ENCODE measurements at places on chromosomes 12 and 14.

DNA sequence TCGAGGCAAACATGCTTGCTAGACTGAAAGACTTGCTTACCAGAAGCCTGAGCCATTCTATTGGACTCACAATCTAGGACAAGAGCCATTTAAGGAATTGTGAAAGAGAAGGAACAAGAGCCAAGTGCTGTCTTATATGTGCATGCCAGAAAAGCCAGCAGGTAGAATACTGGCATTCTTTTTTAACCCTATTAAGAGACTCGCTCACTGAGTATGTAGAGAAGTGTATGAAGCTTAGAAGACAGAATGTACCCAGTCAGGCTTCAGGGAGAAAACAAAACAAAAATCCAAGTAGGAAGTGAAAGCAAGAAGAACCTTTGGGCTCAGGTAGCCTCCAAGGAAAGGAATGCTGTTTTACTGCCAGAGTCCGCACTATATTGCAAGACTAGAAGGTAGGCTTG, 65.9 kb downstream of the DCAF5 start:
- DNase-seq = no peak

DNA sequence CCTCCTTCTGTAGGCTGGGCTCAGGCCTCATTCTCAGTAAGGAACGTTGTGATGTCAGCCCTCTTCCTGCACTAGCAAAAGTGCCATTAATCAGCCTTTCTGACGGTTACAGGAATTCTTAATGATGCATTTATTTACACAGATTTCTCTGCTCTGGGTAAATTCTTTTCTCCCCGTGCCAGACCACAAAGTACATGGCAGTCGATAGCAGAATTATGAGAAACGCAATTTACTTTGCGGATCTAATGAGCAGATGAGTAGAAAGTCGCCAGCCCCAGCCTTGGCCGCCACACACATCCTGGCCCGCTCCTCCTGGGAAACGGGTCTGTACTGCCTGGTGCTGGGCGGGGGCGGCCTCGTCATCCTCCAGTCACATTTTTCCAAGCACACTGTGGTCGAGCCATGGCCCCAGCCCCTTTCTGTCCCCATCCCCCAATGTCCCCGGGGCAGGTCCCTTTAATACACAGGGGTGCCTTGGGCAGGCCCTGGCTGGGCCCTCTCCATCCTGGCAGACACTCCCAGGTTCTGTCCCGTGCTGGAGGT, 25.9 kb downstream of the NOC4L start:
- DNase-seq = no peak

DNA sequence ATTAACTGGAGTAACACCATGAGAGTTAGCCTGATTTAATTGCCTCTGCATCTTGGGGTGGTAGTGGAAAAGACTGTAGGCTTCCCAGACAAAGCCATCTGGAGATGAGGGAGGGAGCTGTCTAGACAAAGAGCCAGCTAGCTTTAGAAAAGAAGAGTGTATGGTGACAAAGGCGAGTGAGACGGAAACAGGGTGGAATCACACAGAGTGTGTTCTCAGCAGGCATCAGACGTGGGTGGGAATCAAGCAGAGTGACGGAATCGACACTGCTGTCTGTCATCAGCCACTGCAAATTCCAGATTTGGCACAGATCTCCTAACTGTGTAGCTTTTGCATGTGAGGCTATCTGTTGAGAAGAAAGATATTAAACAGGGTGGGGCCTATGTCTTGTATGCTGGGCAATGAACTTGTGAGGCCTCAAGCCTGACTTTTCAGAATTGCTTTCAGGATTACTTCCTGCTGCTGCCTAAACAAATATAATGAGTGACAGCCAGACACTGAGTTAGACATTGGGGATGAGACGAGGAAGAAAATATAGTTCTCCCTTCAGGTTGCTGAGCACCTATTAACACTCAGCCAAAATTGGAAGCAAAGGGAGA, 236.5 kb upstream of the GRIP1 start:
- no peak for DNase-seq

GRCh38 chr12:127509066-127509778, 757.7 kb upstream of the TMEM132C start:
- DNase-seq = no peak

DNA sequence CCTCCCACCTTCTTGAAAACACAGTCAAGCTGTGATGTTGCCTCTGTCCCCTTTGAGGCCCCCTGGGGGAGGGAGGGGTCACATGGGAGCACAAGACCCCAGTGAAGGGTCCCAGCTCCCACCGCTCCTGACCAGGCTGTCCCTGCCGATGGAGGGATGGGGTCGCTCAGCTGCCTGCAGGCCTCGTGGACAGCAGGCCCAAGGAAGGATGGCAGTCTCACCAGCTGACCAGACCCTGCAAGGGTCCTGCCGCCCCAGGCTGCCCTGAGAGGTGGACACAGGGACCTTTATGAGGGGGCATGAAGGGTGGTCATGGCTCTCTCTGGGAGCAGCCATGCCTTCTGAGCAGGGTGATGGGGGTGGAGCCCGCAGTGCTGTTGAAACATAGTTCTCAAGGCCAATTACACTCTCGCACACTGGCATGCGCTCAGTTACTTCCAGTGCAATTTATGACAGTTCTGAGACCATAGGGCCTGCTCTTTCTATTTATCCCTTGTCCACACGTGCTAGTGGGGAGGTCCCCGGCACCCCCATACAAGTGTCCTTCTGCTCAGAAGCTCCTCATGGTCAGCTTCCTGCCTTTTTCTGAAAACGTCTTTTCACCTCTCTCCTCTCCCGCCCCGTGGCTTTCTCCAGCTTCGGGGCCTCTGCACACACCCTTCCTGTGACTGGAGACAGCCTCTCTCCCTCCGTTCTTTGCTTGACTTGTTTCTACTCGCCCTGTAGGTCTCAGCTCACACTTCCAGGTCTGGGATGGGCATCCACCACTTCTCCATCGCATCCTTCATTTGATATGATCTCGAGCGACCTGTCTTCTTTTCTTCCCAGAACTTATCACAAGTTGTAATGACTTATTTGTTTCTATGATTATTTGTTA, 313.1 kb downstream of the ADGRD1 start:
- no peak for DNase-seq

DNA sequence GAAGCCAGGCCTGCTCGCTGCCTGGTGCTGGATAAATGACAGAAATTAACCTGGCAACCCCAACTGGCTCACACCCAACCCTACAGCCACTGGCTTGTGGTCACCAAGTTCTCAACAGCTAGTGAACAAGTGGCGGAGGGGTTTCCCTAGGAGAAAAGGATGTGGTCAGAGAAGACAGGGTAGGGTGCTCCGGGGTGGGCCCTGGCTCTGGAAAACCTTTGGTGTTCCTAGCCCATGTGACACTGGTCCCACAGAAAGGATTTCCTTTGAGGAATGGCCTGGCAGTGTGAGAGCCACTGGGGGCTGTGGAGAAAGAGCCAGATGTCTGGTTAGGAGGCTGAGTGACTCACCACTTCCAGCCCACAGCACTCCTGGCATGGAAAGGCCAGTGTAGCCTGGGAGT, 8.7 kb downstream of the SYNE3 start:
- no peak for DNase-seq

- DNase-seq = no peak
Measured at GRCh38 chr12:5451251-5451650, 19.3 kb downstream of the NTF3 start.

GRCh38 chr14:74645756-74646470, 33.9 kb upstream of the LTBP2 start:
- no peak for DNase-seq
